Ascending aorta (tissue), 2 donors: ENCODE measurements at places on chromosomes 4 and X.

- DNase-seq: no peak
Observed at GRCh38 chrX:49992853-49993252, 70.5 kb downstream of the CLCN5 start.

- no peak for DNase-seq
Observed at GRCh38 chr4:184988611-184989010, 29.7 kb upstream of the HELT start.

- DNase-seq: peak; percentile 60
Observed at GRCh38 chrX:115560978-115561604, at the start of gene PLS3. Gene PLS3 (plus strand): TSS chrX:115561174. CDS start chrX:115610251, 49,077 bp downstream.

GRCh38 chr4:92421920-92422319, 118.2 kb downstream of the GRID2 start:
- no peak for DNase-seq

DNA sequence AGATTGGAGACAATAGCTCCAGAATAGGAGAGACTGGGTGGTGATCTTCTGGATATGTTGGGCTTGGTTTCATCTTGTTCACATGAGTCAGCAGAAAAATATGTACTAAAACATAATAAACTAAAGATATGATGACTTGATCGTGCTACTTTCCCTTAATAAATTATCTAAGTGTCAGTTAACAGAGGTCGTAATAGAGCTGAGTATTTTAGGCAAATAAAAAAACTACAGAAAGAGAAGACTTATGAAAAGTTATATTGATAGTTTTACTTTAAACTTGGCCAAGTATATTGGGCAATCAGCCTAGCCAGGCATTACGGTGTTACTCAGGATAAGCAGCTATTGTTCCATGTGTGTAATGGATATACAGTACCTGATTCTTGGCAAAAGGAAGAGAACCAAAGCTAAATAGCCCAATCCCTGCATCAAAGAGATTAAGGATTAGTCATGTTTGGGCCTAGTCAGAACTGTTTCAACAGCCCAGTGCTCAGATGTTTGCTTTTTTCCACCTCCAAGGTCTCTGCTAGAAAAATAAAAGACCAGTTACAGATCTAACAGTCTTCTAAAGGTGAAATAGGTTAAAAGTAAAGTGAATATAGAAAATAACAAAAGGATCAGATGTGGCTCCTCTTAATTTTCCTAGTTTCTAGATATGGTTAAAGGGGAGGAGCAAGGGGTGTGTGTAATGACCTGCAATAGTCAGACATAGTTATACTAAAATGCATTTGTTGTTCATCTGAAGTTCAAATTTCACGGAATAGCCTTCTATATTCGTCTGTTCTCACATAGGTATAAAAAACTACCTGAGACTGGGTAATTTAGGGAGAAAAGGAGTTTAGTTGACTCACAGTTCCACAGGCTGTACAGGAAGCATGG, 262.6 kb downstream of the ADGRL3 start:
- no peak for DNase-seq

- DNase-seq: no peak
Observed at GRCh38 chrX:39162322-39162735, 361.1 kb downstream of the MID1IP1 start.

DNA sequence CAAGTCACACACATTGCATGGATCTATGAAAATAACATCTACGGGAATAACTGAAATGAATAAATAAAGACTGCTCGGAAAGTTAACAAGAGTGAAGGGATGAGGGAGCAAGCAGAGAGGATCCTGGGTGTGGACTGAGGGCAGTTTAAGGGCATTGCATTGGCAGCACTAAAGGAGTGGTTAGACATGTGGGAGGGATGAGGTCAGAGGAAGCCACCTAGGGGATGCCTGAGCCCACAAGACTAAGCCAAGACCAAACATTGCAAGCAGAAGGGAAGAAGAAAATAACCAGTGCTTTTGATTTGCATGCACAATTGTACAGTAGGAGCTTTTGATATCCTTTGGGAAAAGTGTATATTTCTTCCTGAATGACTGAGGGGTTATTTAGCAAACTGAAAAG, 106.1 kb downstream of the MSL3 start:
- DNase-seq: no peak

DNA sequence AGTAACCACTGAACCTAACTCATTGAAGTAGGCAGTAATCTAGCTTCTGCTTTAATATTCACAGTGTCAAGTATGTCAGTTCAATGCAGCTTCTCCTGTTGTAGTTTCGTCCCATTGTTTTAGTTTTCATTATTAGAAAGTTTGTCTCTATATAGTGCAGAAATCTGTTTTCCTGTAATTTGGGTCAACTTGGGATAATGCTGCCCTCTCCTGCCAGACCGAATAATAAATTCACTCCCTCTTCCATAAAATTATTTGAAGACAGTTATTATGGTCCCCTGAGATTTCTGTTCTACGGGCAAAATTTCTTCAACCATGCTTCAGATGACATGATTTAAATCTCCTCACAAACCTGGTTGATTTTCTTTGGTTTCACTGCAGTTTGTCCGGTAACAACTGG, 4.6 kb upstream of the LUZP4 start:
- DNase-seq: no peak

DNA sequence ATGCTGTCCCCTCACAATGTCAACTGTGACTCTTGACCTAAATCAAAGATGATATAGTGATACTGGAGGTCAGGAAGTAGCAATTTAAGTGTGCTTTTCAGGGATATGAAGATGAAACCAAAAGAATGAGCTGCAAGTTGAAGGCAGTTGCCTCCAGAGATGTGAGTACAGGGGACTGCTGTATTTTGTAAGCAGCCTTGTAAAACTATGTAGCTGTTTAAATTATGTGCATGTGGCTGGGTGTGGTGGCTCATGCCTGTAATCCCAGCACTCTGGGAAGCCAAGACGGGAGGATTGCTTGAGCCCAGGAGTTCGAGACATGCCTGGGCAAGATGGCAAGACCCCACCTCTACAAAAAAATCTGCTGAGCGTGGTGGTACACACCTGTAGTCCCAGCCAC, 15.1 kb upstream of the TNIP2 start:
- peak; percentile 30 for DNase-seq

DNA sequence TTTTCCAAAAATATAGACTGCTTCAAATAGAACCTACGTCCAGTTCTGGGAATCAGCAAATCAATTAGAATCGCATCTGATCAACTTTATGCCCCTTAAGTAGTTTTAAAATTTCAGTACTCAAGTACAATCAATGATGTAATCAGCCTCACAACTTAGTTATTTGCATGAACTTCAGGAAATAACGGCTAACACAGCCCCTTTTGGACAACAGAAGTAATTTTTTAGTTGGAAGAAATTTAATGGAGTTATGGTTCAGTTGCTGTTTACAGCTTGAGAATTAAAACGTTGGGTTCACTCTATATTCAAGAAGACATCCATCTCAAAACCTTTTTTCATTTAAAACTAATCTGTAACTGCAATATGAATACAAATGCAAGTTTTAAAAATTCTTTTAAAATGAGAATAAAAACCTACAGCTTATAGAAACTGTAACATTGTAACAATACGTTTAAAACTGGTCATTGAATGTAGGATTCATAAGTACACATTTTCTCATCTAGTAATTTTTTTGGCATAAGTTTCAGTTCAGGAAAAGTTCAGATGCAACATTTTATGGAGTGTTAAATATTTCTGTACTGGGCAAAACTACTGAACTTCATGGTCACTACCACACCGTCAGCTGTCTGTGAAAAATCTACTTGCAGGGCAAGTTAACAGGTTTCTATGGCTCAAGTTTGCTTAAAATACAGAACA, 956 bp downstream of the TAPT1 start:
- DNase-seq: no peak

- no peak for DNase-seq
Observed at GRCh38 chr4:109910256-109910655, 2.4 kb upstream of the EGF start.

- DNase-seq: no peak
Observed at GRCh38 chr4:40681600-40681999, 51.9 kb upstream of the RBM47 start.

- DNase-seq: no peak
Observed at GRCh38 chr4:183343730-183344129, 21.5 kb upstream of the CLDN24 start.

DNA sequence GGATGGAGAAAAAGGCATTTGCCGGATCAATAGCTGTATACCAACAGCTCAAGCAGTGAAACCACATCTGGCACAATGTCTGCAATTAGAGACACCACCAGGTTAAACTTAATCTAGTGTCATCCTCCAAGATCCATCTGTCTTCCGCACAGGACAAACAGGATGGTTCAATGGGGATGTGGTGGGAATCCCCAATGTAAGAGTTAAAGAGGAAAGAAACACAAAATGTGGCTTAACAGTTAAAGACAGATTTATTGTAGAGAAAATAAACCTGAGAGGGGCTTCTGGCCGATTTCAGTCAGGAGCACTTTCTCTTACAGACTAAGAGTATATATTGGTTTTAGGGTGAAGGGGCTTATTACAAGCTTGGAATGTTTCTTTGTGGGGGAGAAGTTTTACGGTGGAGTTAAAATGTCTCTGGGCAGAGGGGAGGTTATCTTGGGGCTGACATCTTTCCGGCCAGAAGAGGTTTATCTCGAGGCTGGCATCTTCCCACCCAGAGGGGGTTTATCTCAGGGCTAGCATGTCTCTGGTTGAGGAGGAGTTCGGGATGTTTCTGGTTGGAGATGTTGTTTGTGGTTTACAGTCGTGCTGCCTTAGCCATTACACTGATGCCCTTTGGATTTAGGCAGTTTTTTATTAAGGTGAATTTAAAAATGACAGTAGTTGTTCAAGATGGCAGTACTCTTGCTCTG, 61.7 kb downstream of the KANTR start:
- DNase-seq: no peak

DNA sequence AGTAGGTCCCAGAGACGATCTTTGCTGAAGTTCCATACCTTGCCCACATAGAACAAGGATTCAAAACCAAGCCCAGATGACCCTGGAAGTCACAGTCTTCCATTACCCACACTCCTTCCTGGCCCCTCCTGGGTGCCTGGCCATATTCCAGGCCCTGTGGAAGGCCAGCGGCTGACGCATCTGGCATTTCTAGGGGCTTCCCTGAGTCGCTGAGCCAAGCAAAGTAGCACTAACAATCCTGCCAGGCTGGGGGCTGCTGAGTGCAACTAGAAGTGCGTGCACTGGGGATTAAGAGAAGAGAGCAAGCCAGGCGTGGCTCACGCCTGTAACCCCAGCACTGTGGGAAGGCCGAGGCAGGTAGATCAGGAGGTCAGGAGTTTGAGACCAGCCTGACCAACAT, 175.2 kb upstream of the CPEB2 start:
- DNase-seq: no peak

DNA sequence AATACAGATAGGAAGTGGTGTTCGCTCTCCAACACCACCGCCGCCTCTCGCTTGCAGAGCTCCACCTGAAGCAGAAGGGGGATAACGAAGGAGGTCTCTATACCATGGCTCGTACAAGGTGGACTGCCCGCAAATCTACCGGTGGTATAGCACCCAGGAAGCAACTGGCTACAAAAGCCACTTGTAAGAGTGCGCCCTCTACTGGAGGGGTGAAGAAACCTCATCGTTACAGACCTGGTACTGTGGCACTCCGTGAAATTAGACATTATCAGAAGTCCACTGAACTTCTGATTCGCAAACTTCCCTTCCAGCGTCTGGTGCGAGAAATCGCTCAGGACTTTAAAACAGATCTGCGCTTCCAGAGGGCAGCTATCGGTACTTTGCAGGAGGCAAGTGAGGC, 5.2 kb upstream of the BMP15 start:
- no peak for DNase-seq

- no peak for DNase-seq
Observed at GRCh38 chr4:105588252-105588651, 35.8 kb downstream of the ARHGEF38 start.

DNA sequence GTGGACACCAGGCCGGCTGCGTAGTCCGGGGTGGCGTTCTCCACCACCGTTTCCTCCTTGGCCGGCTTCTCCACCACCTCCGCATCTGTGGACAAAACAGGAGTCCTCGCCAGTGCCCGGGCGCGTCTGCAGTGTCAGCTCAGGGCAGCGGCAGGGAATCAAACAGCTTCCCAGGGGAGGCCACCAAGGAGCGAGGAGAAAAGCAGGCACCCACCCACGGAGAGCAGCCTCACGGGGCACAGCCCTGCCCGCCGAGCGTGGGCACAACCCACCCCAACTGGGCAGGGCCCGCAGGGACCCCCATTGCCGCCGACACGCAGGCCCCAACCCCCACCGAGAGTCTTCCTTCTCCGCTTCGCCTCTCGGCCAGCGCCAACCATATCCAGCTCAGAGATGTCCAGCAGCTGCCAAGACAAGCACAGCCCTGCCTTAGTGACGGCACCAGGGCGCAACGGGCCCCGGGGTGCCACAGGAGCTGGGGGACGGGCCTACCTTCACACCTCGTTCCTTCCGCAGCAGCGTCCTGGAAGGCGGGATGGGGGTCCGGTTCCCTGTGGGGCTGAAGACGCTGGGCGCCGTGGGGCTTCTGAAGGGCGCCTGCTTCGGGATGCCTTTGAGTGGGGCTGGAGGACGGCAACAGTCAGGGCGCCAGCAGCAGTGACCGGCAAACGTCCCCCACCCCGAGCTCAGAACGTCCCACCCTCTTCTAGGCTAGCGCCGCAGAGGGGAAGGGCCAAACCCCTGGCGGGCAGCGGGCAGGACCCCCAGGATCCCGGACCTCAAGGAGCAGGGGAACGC, 22.8 kb downstream of the NELFA start:
- DNase-seq: no peak

DNA sequence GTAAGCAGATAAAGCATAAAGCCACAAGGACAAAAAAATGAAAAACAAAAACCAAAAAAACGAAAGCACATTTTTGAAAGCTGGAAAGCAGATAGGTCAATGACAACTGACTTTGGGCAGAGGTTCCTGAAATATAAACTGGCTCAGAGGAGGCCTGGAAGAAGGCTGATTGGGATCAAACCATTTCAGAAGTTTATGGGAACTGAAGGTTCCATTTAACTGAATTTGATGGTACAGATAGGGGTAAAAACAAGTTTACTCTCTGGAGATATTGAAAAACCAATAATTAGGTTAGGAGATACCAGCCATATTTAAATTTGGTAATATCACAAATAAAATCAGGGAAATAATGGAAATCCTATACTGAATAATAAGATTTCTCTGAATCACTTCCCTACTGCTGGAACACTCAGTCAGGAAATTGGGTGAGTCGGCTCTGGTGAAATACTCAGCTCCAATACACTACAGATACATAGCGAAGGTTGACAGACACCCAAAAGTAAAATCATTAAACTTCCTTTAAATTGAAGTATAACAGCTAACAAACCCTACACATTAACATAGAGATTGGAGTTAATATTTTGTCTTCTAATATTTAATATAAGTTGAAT, 1584.3 kb downstream of the STIM2 start:
- no peak for DNase-seq

DNA sequence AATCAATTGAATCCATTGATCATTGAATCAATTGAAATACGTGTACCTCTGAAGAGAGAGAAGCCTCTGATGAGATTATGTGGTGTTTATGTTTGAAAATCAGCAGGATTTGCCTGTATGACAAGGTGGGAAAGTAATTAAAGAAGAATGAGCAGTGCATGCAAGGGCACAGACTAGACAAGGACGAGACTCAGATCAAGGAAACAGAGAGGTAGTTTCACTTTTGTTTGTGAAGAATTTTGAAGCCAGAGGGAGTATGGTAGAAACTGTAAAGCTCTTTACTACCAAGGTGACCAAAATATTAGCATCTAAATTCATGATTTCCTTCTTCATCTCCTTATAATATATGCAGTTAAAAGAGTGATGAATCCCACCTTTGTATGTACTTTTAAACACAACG, 1830.0 kb upstream of the IGFBP7 start:
- DNase-seq: no peak

GRCh38 chr4:92872604-92873003, 568.8 kb downstream of the GRID2 start:
- DNase-seq: no peak

GRCh38 chrX:118807151-118808017, 16.2 kb upstream of the ZCCHC12 start:
- DNase-seq: no peak
